ENCODE measurements at places on chromosomes 3 and 15.

- no peak for DNase-seq
These were observed 35.6 kb downstream of the PDCD6IP start for GRCh38 chr3:33834096-33834453.

GRCh38 chr3:45008117-45008516, 18.0 kb upstream of the CLEC3B start:
- DNase-seq, result no peak

DNA sequence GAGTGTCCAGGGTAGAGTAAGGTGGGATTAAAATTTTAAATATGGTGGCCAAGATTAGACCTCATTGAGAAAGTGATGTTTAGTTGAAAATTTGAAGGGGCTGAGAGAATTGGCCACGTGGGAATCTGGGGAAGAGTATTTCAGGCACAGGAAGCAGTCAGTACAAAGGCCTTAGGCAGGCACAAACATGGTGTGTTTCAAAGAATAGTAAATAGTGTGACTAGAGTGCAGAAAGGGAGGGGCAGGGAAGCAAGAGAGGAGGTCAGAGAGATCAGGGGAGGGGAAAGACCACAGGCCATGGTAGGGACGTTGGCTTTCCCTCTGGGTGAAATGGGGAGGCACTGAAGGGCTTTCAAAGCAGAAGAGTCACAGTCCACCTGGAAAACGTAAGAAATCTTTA, 36.6 kb upstream of the POMGNT2 start:
- DNase-seq, result no peak

DNA sequence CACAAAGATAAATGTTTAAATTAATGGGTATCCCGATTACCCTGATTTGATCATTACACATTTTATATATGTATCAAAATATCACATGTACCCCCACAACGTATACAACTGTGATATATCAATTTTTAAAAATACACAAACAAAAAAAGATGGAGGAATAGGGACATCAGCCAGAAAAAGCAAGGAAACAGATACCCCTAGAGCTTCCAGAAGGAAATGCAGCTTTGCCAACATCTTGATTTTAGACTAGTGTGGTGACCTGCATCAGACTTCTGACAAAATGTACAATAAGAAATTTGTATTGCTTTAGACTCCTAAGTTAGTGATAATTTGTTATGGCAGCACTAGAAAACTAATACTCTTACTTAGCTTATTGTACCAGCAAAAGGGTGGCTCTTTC, 483.8 kb downstream of the TUSC7 start:
- DNase-seq, result no peak

DNA sequence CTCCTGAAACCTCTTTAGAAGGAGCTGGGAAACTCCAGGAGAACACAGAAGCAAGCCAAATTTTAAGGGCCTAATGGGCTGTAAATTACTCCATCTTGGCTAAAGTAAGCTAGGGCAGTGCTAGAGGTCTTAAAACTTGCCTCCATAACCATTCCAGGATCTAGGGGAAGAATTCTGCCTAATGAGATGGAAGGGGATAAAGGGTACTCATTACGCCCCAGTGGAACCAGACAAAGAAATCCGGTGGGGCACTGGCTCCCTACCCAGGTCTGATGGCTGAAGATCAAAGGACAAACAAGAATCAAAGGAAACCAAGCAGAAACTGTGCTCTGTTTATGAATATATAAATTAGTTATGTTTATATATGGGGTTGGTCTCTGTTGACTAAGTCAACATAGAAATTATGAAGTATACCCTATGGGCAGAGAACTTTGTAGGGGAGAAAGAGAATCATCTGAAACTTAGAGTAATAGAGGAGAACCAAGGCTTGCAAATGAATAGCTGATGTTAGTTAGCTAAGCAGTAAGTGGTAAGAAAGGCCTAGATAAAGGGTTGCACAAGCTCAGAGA, 57.8 kb downstream of the NCEH1 start:
- no peak for DNase-seq

DNA sequence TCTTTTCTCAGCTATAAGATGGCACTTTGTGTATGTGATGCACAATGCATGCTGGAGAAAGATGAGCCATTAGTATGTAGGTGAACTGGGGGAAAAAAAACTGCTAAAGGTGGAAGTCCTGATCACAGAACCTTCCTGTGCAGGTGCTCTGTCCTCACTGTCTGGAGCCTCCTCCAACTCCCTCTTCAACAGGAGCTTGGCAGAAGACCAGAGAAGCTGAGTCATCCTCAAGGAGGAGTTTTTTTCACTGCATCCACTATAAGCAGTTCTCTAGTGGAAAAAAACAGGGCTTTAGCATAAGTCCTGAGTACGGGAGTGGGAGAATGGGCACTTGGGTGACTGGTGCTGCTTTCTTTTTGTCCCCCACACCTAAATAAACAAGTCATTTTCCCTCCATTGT, 168.4 kb upstream of the CADPS start:
- DNase-seq, result no peak

GRCh38 chr15:51830276-51830806, 888 bp downstream of the TMOD3 start:
- DNase-seq, result no peak

DNA sequence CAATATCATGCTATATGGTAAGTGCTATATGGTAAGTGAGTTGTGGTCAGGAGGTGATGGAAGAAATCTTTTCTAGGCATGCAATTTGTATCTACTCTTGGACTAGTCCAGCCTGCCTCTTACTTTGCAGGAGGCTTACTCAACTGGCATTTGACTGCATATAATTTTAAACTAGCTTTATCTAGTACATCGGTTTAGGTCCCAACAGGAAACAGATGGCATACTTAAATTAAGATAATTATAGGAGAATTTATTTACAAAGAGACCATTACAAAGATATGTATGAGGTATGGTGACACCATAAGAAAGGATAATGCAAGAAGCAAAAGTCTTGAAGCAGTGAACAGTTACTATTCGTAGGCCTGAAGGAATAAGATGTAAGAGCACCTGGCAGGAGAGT, 7.8 kb downstream of the SLC28A2 start:
- no peak for DNase-seq

- no peak for DNase-seq
These were observed 72.0 kb upstream of the LRTM1 start for GRCh38 chr3:54999811-55000210.

DNA sequence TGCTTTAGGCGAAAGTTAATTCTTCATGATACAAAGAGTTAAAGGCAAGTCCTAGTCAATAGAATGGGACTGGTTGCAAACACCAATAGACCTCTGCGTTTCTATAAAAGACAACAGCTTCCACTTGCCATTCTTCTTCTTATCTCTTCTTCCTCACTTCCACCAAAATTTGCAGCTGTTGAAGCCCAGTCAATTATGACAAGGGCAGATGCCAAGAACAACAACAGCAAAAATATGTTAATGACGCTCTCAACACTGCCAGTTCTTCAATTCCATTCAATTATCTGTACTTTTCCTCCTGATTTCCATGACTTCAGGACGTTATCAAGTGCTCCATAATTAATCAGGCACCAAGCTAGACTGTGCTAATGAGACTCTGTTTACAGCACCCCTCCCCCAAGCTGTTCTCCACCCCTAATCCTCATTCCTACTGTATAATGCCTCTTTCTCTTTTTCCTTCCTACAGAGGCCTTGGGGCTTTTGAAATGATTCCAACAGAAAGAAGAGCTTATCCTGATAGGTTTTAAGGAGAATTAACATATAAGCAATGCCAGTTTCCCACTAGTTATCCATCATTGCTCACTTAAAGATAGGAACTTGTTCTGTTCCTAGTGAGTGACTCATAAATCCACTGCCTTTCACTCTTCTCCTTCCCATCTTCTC, 1160.5 kb downstream of the IGSF11 start:
- DNase-seq, result no peak

- no peak for DNase-seq
These were observed 99.7 kb upstream of the TLE3 start for GRCh38 chr15:70197318-70197944.

- no peak for DNase-seq
These were observed 921.4 kb downstream of the MCTP2 start for GRCh38 chr15:95152741-95153140.

DNA sequence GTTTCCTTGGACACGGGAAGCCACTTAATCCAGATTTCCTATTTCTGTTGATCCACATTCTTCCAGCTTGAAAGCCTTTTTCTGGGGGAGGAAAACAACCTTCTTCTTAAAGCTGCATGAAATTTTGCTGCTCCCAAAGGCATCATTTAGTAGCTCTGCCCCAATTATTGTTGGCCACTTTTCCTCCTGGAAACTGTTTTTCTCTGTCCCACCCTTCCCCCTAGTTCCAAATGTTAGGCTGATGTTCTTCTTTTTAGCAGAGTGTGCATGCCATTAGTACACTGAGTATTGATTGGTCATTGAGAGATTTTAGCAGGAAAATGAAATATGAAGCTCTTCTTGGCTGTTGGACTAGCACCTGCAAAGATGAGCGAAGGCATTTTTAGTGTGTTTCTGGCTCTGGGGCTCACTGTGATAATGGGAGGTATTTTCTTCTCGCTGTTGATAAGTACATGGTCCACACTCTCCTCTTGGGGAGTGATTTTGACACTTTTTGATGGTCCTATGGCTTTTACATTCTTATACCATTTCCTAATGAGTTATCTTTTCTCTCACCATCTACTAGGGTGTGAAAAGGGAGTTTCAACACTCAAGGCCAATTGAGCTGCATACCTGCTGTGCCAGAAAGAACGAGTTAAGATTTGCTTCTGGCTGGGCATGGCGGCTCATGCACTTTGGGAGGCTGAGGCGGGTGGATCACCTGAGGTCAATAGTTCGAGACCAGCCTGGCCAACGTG, 200.5 kb downstream of the PTPRG start:
- DNase-seq, result no peak

- DNase-seq, result no peak
These were observed 50.9 kb upstream of the ATP2B2 start for GRCh38 chr3:10556312-10556711.

DNA sequence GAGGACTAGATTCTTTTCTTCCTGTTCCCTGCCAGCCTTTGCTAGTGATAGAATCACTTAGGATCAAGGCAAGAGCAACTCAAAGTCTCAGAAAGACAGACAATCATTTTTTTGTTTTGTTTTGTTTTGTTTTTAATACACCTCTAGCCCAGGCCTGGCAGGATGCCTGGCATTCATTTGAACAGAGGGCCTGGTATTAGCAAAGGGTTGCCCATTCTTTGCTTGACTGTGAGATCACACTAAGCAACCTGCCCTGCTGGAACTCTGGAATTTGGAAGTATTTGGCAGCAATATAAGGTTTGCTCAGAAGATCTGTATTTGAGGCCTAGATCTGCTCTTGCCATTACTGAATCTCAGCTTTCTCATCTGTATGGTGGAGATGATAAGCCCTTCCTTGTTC, 21.8 kb upstream of the ATP13A5 start:
- no peak for DNase-seq

DNA sequence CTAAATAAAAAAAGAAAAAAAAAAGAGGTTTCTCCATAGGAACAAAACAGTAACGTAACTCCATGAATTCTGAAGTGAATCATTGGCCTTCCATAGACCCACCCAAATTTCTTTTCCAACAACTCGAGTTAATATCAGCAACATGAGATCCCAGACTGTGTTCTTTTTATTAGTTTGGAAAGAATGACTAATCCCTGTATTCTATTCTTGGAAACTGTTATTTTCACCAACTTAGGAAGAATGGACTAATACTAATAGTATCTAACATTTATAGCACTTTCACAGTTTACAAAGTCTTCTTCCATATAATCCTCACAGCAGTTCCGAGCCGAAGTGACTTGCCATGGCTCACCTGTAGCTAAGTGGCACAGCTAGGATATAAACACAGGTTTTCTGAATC, 72.7 kb upstream of the SLC4A7 start:
- DNase-seq, result no peak

GRCh38 chr3:127961124-127961523, 46.1 kb downstream of the KBTBD12 start:
- no peak for DNase-seq

DNA sequence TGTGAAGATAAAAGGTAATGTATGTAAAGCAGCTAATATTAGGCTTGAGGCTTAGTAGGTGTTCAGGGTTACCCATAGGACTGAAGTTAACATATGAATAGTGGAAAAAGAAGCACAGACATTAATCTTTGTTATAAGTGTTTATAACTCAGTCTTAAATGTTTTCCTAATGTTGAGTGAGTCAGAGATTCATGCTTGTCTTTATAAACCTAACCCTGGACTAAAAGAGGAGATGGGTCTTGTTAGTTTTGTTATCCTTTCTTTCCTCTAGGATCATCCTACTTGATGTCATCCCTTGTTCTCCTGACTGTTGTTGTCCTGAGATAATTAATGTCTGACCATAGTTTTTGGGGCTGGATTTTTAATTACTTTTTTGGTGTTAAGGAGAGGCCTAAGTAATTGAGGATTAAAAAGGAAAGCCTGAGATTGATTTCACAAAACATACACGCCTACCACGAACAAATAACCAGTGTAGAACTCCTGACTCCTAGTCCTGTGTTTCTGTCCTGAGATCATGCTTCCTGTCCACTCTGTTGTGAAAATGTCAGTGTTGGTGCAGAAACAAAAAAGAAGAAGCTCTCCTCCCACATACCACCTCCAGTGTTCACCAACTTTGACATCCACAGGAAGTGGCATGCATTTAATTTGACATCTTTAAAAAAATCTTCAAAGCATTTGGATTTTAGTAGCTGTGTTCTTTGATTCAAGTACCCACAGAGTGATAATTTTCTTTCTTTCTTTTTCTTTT, 8.4 kb downstream of the MITF start:
- no peak for DNase-seq

DNA sequence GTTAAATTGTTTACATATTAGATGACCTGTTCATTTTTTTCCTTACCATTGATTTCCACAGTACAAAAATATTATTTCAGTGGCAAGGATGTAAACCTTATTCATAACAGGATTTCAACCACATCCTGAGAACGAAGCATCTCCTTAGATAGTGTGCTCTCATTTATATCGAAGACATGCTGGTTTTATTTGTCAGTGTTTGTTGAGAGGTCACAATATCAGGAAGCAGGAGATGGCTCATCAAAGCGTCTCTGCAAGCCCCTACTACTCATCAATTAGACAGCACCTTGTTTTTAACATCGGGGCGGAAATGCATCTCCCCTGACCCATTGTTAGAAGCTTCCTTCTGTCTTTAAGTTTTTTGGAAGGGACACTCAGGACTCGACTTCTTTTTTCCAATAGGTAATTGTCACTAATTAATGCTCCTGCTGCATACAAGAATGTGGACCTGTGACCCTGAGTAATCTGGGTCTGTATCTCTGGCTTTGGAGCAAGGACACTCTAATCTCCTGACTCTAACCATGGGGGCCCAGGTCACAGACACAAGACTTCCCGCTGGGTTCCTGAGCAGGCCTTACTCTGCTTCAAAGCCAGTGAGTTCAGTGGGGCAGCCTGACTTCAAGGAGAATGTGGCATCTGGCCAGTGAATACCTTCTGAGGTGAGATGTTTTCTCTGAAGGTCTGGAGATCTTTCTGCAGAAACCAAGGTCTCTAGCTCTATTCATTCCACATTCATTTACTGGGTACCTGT, 50.3 kb downstream of the MECOM start:
- DNase-seq, result no peak

GRCh38 chr3:170277833-170278580, 55.8 kb downstream of the PRKCI start:
- no peak for DNase-seq

GRCh38 chr3:149648525-149648924, 9.3 kb downstream of the WWTR1 start:
- DNase-seq, result no peak

GRCh38 chr15:20340331-20340811, 201.2 kb downstream of the GOLGA6L6 start:
- DNase-seq, result no peak

GRCh38 chr3:18556503-18557135, 131.5 kb upstream of the SATB1 start:
- no peak for DNase-seq

GRCh38 chr3:119279101-119279554, 15.1 kb upstream of the ARHGAP31 start:
- no peak for DNase-seq

GRCh38 chr3:181326637-181327223, 337.2 kb upstream of the DNAJC19 start:
- no peak for DNase-seq
